Activated T-helper 1 cell treated with anti-CD3 and anti-CD28 coated beads, Interleukin-2, amount 50 U/mL, for 16 hours (primary cell): ENCODE measurements at places on chromosomes 1 and 21.

GRCh38 chr1:107782217-107782845, 182.6 kb downstream of the VAV3 start:
- no peak for DNase-seq

DNA sequence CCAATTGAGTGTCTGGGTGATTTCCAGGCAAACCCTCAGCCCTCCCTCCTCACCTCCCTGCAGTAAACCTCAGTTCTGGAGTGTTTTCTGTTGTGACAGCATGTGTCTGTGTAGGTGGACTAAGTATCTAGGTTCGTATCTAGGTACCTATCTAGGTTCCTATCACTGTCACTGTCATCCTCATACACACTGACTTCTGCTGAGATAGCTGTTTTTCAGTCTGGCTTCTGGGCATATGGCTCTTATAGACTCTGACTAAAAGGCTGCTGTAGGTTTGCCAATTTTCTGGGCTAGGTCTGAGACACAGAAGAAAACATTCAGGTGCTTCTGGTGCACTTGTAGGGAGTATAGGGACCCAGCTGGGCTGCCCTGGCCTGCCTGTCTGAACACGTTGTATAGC, 8.1 kb upstream of the TRIM67 start:
- no peak for DNase-seq

DNA sequence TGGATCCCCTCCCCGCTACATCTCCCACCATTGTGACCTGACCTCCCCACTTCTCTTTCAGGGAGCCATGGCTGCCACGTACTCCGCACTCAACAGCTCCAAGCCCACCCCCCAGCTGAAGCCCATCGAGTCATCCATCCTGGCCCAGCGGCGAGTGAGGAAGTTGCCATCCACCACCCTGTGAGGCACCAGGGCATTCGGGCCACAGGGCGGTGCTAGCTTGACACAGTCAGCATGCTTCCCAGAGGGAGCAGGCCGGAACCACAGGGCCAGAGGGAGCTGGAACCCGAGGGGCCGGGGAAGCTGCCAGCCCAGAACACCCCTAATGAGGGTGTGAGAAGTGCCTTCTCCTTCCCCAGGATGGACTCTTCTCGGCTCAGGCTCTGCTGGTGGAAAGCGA, 44.5 kb downstream of the RPS6KA1 start:
- DNase-seq = no peak

GRCh38 chr1:99358770-99359169, 94.5 kb downstream of the PLPPR4 start:
- no peak for DNase-seq

GRCh38 chr1:17684810-17685209, 70.3 kb upstream of the ACTL8 start:
- no peak for DNase-seq

DNA sequence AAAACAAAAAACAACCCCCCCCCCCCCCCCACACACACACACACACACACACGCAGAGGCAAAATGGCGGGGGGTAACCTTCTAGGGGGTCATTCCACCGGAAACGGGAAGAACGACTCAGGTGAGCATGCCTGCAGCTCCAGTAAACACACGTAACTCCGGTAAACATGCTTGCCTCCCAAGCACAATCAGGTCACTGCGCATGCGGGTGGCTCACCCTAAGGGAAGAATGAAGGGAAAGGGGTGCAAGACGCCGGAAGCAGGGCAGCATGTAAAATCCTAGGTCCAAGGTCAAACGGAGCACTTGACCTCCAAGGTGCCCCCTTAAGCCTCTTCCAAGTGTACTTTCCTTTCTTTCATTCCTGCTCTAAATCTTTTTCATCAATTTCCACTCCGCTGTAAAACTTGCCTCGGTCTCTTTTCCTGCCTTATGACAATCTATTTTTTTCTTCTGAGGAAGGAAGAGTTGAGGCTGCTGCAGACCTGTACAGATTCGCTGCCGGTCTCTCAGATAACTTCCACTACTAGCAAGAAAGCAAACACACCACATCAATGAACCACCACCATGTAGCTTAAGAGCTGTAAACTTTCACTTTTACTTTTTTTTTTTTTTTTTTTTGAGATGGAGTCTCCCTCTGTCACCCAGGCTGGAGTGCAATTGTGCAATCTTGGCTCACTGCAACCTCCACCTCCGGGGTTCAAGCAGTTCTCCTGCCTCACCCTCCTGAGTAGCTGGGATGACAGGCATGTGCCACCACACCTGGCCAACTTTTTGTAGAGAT, 21.0 kb upstream of the CBR3 start:
- no peak for DNase-seq

GRCh38 chr1:183956559-183957188, 80.9 kb downstream of the COLGALT2 start:
- DNase-seq = no peak

GRCh38 chr1:156814571-156815260, 1.9 kb downstream of the SH2D2A start:
- DNase-seq = peak; percentile 30

GRCh38 chr1:193456811-193457280, 270.4 kb upstream of the B3GALT2 start:
- no peak for DNase-seq

- no peak for DNase-seq
These were observed 28.3 kb upstream of the RAB3GAP2 start for GRCh38 chr1:220300442-220301121.

DNA sequence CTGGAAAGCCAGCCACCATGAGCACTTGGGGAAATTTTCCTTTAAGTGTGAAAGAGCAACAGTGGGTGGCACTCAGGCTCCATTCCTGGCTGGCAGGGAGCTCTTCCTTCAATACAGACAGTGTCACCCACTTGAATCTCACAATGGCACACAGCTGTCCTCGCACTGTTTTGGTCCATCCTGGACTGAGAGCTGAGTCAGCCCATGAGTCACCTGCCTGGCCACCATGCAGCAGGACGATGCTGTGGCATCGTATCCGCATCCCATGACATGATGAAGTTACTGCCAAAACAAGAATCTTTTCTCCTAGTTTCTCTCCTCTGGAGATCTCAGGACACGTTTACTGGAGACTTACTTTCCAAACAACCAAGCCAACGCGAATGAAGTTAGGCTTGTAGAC, 6.0 kb downstream of the TMPRSS2 start:
- no peak for DNase-seq

GRCh38 chr1:94554580-94554979, 13.0 kb upstream of the F3 start:
- DNase-seq = no peak
